Activated CD8-positive, alpha-beta memory T cell treated with anti-CD3 and anti-CD28 coated beads for 1 hour (primary cell): ENCODE measurements at places on chromosomes 6 and 20.

DNA sequence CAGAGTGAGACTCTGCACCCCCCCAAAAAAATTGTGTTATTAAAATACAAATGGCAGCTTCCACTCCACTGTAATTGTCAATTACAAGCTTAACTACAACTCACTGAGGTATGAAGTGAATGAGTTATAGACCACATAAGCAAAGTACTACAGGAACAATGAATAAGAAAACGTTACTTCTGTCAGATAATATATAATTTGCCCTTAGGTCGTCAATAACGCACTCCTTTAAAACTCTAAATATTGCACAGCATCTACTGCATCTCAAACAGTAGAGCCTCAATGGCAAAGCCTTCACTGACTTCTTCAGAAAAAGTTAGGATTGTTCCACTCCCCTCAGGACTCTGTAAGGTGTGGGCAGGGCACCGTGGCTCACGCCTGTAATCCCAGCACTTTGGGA, 2.0 kb upstream of the HBS1L start:
- DNase-seq, result no peak

GRCh38 chr20:12467758-12468157, 541.0 kb upstream of the SPTLC3 start:
- DNase-seq, result no peak

GRCh38 chr20:46203510-46203837, 85.4 kb downstream of the CD40 start:
- no peak for DNase-seq

DNA sequence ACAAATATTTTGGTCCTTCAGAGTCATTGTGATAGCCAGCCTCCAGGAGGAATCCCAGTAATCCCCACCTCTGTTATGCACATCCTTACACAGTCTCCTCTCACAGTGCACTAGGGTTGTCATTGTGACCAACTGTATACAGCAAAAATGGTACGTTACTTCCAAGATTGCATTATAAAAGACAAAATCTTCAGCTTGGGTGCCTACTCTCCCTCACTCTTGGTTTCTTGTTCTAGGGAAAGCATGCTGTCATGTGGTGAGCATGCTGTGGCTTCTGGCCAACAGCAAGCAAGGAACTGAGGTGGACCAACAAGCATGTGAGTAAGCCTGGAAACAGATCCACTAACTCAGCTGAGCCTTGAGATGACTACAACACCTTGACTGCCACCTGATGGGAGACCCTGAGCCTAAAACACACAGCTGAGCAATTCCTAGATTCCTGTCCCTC, 130.1 kb upstream of the DST start:
- DNase-seq, result no peak

DNA sequence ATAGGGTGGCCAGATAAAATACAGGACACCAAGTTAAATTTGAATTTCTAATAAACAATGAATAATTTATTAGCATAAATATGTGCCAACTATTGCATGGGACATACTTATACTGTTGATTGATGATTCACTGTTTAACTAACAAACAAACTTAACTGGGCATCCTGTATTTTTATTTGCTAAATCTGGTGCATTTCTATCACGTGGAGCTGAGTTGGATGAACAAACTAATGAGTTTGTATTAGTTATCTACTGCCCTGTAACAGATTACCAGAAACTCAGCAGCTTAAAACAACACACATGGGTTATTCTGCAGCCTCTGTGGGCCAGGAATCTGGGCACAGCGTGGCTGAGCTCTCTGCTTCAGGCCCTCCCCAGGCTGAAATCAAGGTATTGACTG, 28.2 kb upstream of the PMEPA1 start:
- DNase-seq, result no peak

GRCh38 chr6:137779982-137780381, 87.1 kb upstream of the TNFAIP3 start:
- DNase-seq, result no peak

DNA sequence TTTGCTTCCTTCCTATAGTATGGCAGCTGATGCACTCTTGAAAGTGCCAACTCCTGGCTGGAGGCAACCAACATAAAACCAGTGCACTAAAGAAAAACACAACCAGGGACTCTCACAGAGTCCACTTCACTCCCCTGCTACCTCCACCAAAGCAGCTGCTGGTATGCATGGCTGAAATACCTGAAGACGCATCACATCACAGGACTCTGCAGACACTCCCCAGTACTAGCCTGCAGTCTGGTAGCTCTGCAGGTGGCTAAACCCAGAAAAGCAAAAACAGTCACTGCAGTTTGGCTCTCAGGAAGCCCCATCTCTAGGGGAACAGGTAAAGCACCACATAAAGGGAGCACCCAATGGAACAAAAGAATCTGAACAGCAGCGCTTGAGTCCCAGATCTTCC, 473.0 kb upstream of the SPTLC3 start:
- no peak for DNase-seq

GRCh38 chr20:39885975-39886649, 802.9 kb downstream of the MAFB start:
- no peak for DNase-seq

GRCh38 chr20:6837730-6838129, 70.2 kb downstream of the BMP2 start:
- DNase-seq, result no peak
